ENCODE measurements at places on chromosomes 16 and 17. TPM values are rescaled to one million over a fixed set of nuclear protein-coding genes. Genes with fewer than 3 reads are reported as not detected.
A peak's percentile ranks its signal among the peaks of the same experiment; 100 is the strongest.

GRCh38 chr17:18933102-18934058 lies 18.6 kb upstream of the SLC5A10 start:
- no peaks in the 10 kb centered on the region for H3K36me3 ChIP-seq
- no peak for DNase-seq
- no peak overlapping the region for H3K4me3 ChIP-seq
- H3K27ac ChIP-seq: no peak overlapping the region
- H3K4me1 ChIP-seq: no peaks in the 10 kb centered on the region

GRCh38 chr17:77836557-77837041 lies 121.9 kb upstream of the TNRC6C start:
- H3K27ac ChIP-seq: no peak overlapping the region
- no peaks in the 10 kb centered on the region for H3K27me3 ChIP-seq
- H3K4me3 ChIP-seq: no peak overlapping the region
- H3K4me1 ChIP-seq: no peaks in the 10 kb centered on the region
- no peaks in the 10 kb centered on the region for H3K36me3 ChIP-seq

DNA sequence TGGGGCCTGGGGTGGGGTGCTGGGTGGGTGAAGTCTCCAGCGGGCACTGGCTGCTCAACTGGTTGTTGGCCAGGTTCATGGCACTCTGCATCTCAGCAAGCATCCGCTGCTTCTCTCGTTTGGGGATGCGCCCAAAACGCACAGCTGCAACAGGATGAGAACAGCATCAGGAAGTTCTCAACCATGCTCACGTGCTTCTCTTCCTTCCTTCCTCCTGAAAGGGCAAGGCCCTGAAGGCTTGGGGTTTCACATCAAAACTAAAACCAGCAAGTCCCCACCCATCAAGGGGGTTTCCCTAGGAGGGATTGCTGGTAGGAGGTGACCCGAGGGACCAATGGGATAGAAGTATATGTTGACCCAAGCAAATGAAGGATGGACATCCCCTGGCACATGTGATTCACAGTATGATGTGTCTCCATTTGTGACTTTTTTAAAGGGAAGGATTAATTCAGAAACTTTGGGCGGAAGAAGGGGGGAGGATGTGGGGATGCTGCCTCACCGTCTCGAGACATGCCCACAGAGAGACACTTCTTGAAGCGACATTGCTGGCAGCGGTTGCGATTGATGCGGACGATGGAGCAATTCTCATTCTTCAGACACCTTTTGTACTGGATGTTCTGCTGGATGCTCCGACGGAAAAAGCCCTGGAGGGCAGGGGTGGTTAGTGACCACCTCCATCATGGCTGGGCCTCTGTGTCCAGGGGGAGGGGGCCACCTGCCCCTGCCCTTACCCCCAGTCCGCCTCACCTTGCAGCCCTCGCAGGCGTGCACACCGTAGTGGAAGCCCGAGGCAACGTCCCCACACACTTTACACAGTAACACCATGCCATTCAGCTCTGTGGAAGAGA lies 4.2 kb downstream of the NR1D1 start:
- H3K4me1 ChIP-seq: peaks cover 26% of the 10 kb centered on the region
- no peak for DNase-seq
- H3K4me3 ChIP-seq: no peak overlapping the region
- no peak overlapping the region for H3K27ac ChIP-seq
- H3K36me3 ChIP-seq: peaks cover 28% of the 10 kb centered on the region
- H3K27me3 ChIP-seq: no peaks in the 10 kb centered on the region

DNA sequence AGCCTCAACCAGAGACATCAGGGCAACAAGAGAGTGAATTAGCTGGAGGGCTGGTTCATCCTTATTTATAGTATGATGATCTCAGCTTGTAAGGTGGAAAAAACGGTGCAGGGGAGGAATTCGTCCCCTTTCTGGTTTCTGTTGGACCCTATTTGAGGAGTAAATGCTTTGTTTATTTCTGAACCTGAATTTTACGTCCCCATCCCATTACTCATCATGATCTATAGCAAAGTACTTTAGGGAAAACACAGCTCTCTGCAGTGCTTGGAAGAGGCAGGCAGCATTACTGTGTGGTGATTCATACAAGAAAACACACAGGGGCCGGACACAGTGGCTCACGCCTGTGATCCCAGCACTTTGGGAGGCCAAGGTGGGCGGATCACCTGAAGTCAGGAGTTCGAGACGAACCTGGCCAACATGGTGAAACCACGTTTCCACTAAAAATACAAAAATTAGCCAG lies 8.0 kb upstream of the VAT1L start:
- no peaks in the 10 kb centered on the region for H3K36me3 ChIP-seq
- DNase-seq: peak; percentile 77
- H3K27me3 ChIP-seq: no peaks in the 10 kb centered on the region
- H3K27ac ChIP-seq: no peak overlapping the region
- peaks cover 2% of the 10 kb centered on the region for H3K4me1 ChIP-seq
- H3K4me3 ChIP-seq: no peak overlapping the region

DNA sequence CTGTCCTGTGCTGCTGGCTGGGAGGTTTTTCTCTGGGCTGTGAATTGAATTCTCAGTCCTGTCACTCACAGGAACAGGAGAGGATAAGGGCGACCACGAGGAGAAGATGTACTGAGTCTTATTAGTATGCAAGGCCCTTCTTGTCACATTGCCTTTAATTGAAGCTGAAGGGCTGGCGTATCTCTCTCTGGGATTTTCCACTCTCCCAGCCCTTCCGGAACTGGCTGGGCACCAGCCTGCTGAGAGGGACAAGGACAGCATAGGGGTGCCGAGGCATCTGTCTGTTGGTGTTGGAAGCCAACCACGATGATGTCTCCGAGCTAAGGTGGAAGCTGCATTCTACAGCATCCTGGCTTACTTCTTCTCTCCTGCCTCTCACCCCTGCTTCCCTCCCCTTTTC lies 33.2 kb downstream of the GPRC5B start:
- no peak overlapping the region for H3K4me3 ChIP-seq
- DNase-seq: no peak
- H3K36me3 ChIP-seq: no peaks in the 10 kb centered on the region
- no peaks in the 10 kb centered on the region for H3K27me3 ChIP-seq

DNA sequence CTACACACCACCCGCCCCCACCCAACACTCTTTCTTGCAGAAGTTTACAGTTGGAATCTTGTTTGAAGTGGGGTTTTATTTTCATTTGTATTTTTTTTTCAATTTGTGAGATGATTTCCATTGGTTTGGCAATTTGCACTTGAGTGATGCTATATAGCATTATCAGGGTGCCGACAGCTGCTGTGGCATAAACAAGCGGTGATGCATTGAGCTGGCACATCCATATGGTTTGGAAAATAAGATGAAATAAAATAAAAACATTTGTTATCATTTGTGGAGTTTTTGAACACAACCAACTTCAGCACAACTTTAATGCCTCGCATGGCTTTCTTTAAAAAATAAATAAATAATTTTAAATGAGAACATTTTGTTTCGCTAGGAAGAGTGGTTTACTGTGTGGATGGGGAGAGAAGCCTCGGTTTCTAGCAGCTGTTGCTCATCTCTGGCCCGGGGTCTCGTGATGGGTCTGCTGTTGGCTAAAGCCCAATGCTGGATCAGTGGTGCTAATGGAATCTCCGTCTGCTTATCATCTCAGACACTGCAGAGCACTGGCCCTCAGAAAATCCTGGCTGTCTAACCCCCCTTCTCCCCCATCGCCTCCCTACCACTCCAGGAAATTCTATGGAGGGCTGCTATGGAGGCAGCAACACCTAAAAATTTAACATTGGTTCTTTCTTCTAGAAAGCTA lies 192.3 kb upstream of the MAF start:
- DNase-seq: no peak
- H3K4me1 ChIP-seq: no peaks in the 10 kb centered on the region
- H3K4me3 ChIP-seq: no peak overlapping the region
- H3K27me3 ChIP-seq: no peaks in the 10 kb centered on the region
- H3K36me3 ChIP-seq: no peaks in the 10 kb centered on the region

DNA sequence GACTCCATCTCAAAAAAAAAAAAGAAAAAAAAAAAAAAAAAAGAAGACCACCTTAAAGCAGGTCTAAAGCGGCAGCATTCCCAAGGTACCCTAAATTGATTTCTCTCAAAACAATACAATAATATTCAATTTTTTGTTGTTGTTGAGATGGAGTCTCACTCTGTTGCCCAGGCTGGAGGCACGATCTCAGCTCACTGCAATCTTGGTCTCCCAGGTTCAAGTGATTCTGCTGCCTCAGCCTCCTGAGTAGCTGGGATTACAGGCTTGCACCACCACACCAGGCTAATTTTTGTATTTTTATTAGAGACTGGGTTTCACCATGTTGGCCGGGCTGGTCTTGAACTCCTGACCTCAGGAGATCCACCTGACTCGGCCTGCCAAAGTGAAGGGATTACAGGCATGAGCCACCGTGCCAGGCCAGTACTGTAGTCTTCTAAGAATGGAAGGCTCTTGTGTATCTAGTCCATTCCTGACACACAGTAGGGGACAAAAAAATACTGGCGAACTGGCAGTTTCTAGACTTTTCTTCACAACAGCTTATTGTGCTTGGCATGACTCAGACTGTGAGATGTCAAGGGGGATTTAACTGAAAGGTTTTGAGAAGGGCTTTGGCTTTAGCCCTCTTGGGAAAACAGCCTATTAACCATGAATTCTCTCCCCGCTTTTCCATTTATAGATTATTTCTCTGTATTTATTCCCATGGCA lies 17.3 kb downstream of the CDR2 start:
- H3K36me3 ChIP-seq: no peaks in the 10 kb centered on the region
- H3K27ac ChIP-seq: no peak overlapping the region
- peaks cover 3% of the 10 kb centered on the region for H3K4me1 ChIP-seq

DNA sequence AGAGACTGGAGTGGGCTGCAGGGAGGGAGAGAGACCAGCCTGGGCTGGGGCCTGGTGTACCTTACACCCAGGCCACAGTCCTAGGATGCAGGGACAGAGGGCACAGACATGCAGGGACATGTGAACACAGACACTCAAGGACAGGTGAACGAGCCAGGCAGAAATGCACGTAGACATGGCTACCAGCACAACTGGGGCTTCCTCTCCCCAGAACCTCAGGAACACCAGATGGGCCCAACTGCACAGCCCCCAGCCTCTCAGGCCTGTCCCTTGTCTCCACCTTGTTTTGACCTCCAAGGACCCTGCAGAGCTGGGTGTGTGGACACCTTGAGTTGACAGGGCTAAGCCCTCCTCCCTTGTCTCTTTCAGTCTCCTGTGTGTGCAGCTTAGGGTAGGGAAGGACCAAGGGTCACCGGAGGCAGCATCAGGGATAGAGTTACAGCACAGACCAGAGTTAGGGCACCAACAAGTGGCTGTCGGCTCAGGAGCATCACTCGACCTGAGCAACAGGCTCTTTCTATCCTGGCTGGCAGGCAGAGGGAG lies 9.2 kb downstream of the SEZ6 start:
- H3K27ac ChIP-seq: no peak overlapping the region
- H3K4me1 ChIP-seq: no peaks in the 10 kb centered on the region
- peaks cover 8% of the 10 kb centered on the region for H3K27me3 ChIP-seq
- H3K4me3 ChIP-seq: no peak overlapping the region
- no peak for DNase-seq

DNA sequence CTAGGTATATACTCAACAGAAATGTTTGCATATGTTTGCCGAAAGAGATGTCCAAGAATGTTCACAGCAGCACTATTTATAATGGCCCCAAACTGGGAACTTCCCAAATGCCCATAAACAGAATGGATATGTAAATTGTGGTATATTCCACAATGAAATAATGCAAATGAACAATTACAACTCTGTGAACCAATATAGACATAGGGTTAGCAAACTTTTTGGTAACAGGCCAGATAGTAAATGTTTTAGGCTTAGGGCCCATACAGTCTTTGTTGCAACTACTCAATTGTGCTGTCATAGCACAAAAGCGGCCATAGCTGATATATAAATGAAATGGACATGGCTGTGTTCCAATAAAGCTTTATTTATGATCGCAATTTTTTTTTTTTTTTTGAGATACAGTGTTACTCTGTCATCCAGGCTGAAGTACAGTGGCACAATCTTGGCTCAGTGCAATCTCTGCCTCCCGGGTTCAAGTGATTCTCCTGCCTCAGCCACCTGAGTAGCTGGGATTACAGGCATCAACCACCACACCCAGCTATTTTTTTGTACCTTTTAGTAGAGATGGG lies 16.5 kb downstream of the XYLT1 start:
- DNase-seq: no peak
- H3K27ac ChIP-seq: no peak overlapping the region
- H3K4me1 ChIP-seq: no peaks in the 10 kb centered on the region
- H3K4me3 ChIP-seq: no peak overlapping the region

- no peaks in the 10 kb centered on the region for H3K4me1 ChIP-seq
- no peak overlapping the region for H3K4me3 ChIP-seq
- no peaks in the 10 kb centered on the region for H3K27me3 ChIP-seq
- no peaks in the 10 kb centered on the region for H3K36me3 ChIP-seq
- no peak for DNase-seq
These were observed 7.6 kb upstream of the CBFB start for GRCh38 chr16:67021321-67021720.

DNA sequence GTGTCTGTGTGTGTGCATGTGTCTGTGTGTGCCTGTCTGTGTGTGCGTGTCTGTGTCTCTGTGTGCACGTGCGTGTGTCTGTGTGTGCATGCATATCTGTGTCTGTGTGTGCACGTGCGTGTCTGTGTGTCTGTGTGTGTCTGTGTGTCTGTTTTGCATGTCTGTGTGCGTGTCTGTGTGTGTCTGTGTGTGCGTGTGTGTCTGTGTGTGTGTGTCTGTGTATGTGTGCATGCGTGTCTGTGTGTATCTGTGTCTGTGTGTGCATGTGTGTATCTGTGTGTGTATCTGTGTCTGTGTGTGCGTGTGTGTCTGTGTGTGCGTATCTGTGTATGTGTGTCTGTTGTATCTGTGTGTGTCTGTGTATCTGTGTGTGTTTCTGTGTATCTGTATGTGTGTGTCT lies 5.4 kb downstream of the GSG1L2 start:
- no peak overlapping the region for H3K27ac ChIP-seq
- no peaks in the 10 kb centered on the region for H3K36me3 ChIP-seq
- H3K4me3 ChIP-seq: no peak overlapping the region
- no peak for DNase-seq
- H3K27me3 ChIP-seq: no peaks in the 10 kb centered on the region

- no peak overlapping the region for H3K4me3 ChIP-seq
- H3K27ac ChIP-seq: no peak overlapping the region
- no peaks in the 10 kb centered on the region for H3K36me3 ChIP-seq
- DNase-seq: no peak
These were observed 34.2 kb downstream of the TBC1D3B start for GRCh38 chr17:36142235-36142634.

DNA sequence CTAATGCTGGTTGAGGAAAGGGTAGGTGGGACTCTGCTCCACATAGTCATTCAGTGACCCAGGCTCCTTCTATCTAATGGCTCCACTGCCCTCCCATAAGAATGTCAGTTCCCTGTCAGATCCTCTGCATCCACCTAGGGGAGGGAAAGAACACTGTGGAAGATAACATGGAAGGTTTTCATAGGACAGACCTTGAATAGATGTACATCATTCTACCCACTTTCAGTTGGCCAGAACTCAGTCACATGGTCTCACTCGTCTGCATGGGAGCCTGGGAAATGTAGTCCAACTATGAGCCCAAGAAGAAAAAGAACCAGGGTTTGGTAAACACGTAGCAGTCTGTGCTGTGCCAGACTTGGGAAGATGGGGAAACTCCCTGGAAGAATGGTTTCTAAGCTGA lies 27.1 kb upstream of the SCNN1B start:
- no peaks in the 10 kb centered on the region for H3K4me1 ChIP-seq
- no peak overlapping the region for H3K4me3 ChIP-seq
- no peaks in the 10 kb centered on the region for H3K36me3 ChIP-seq
- H3K27me3 ChIP-seq: no peaks in the 10 kb centered on the region
- no peak overlapping the region for H3K27ac ChIP-seq

The ALOX12 gene
- total RNA-seq: 0.26 TPM

The RAB26 gene
- total RNA-seq: 0.51 TPM

The CSH1 gene
- total RNA-seq: not detected
